NAMALWA (cell line): ENCODE measurements at places on chromosomes 1 and 21.
A peak's percentile ranks its signal among the peaks of the same experiment; 100 is the strongest.

GRCh38 chr1:33170351-33171274 lies 11.2 kb downstream of the TRIM62 start:
- DNase-seq: no peak

GRCh38 chr1:15414445-15414983 lies 4.8 kb downstream of the EFHD2 start:
- no peak for DNase-seq

- DNase-seq: no peak
Observed at GRCh38 chr21:42433946-42434551, 30.3 kb downstream of the UBASH3A start.

- no peak for DNase-seq
Observed at GRCh38 chr1:151124763-151125403, 21.5 kb downstream of the SEMA6C start.

- DNase-seq: no peak
Observed at GRCh38 chr1:76833856-76834255, 33.4 kb upstream of the ST6GALNAC5 start.

DNA sequence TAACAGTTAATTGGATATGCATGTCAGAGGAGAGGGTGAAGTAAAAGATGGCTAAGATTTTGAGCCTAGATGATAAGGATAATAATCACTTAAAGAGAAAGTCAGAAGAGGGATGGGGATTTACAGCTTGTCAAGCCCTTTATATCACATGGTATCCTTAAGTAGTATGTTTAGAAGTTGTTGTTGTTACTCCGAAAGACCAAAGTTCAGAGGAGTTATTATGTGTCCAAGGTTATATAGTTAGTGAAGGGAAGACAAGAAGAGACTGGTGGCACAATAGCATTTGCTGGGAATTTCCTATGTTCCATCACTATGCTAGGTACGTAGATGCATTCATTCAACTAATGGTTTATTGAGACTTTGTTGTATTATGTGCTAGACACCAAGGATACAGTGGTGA lies 30.8 kb upstream of the AGO1 start:
- no peak for DNase-seq

DNA sequence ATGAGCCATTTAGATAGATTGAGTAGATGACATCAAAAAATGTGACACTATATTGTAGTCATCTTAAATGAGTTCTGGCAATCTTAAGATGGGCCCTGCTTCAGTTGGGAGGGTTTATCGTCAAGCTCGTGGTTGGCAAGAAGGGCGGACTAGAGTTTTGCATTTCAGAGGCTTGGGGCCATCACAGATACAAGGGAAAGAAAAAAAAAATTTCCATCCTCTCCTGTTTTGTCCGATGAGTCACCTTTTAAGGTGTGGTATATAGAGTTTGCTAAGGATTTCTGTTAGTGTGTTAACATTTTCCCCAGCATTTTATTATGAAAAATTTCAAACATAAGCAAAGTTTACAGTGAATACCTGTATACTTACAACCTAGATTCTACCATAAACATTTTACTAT lies 31.8 kb upstream of the KCNQ4 start:
- DNase-seq: no peak

- DNase-seq: no peak
Observed at GRCh38 chr1:194279975-194280374, 1093.6 kb upstream of the B3GALT2 start.

GRCh38 chr1:206579747-206580437 lies 32.4 kb downstream of the EIF2D start:
- DNase-seq: peak; percentile 65

GRCh38 chr1:55073187-55073916 lies 34.0 kb downstream of the PCSK9 start:
- DNase-seq: no peak

DNA sequence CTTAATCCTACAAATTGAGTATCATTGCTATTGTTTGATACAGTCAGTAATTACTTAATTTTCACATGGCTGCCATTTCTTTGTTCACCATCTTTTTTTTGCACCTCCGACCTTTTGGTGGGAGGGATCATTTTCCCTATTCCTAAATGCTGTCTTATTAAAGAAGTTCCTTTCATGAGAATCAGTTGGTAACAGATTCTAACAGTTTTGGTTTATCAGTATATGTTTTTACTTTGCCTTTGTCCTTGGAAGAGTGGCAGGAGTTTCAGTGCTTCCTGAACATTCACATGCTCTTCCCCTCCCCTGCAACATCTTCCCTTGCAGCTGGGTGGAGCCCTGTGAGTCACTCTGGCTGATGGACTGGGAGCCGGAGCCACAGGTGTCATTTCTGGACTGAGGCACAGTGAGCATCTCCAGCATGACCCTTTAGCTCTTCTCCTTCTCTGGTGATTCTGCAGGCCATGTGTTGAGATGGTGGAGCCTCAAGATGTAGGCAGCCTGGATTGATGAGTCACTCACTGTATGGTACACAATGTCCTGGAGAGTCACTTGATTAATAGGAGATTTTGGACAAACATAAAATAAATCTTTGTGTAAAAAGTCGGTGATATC lies 217.7 kb downstream of the URB2 start:
- no peak for DNase-seq

GRCh38 chr1:226717256-226717909 lies 21.7 kb downstream of the ITPKB start:
- DNase-seq: no peak

DNA sequence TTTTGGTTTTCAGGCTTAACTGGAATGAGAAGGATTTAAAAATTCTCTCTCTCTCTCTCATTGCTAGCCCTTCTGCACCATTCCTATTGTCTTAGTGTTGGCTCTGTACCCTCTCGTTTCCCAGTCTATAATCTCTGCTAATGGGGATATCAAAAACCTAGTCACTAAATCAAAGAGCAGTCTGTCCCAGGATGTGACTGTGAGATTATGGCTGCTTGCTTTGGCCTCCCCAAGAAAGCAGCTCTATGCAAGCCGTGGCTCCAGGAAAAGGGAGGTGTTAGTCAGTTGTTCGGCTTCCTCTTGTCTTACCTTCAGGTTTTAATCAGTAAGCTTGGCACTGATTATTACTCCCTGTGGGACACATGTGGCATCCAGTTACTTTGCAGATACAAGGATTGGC lies 468.8 kb downstream of the USP25 start:
- no peak for DNase-seq

GRCh38 chr21:44749759-44750674 lies 38.6 kb upstream of the TSPEAR start:
- no peak for DNase-seq

DNA sequence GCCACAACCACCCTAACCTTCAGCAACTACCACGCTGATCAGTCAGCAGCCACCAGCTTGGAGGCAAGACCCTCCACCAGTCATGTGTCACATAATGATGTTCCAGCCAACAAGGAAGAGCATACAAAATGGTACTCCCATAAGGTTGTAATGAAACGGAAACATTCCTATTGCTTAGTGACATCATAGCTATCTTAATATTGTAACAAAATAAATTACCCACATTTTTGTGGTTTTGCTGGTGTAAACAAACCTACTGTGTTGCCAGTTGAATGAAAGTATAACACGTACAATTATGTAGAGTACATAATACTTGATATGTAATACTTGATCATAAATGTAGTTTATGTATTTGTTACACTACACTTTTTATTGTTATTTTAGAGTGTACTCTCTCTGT lies 1363.2 kb upstream of the ADGRL4 start:
- no peak for DNase-seq

DNA sequence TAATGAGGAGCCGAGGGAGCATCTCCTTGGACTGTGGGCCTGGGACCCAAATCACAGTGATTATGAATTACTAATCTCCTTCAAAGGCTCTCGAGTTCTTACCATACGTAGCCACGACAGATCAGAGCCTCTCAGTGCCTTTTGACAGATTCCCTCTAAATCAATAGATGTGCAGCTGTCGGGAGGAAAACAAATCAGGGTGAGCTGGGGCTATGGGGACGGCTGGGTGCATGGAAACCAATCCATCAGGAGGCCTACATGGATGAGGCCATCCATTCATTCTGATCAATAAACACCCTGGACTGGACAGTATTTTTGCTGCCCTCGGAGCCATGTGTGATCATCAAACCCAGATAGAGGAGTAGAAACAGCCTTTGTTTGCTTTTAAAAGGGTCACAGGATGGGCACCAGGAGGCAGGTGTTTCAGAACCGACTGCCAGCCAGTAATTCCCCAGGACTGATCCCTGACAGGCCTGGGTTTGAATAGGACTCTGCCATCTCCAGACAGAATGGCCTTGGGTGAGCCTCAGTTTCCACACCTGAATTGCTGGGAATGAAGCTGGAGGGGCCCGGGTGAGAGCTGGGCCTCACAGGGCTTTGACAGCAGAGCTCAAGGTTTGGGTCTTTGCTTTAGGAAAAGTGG lies 532.8 kb downstream of the MATN1 start:
- no peak for DNase-seq

GRCh38 chr1:7795406-7795805 lies 11.3 kb downstream of the PER3 start:
- DNase-seq: no peak

DNA sequence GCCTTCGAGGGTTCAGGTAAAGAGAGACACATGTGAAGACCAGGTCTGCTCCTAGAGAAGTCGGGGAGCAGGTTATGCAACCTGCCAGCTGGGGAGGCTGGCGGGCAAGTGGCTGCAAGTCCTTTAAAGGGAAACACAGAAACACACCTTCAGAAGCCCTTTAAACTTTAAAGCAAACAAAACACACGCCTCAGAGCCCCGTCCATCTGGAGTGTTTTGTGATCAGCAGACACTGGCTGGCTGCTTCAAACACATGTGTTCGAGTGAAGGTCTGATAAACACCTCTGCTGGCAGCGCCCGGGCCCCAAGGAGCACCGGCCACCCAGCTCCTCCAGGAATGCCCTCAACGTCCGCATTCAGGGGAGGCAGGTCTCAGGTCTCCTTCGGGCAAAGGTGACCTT lies 15.2 kb downstream of the RIPK4 start:
- no peak for DNase-seq

- DNase-seq: no peak
Observed at GRCh38 chr1:60118085-60118484, 44.5 kb upstream of the C1orf87 start.

GRCh38 chr1:208218237-208219097 lies 25.7 kb downstream of the PLXNA2 start:
- DNase-seq: no peak

DNA sequence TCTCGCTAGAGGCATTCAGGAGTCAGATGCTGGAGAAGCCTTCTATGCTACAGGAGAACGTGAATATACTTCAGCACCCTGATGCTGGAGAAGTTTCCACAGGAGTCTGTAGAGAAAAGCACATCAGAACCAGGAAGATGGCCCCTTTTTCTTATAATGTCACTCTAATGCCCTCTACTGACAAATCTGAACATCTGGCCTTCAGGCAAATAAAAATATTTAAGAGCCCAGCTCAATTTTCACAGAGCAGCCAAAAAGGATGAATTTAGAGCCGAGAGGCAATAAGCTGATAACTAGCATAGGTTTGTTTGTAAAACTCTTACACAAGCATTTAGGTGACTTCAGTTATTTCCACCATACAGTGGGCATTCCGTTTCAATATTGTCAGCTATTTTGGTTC lies 3.8 kb upstream of the RRP15 start:
- DNase-seq: peak; percentile 48

DNA sequence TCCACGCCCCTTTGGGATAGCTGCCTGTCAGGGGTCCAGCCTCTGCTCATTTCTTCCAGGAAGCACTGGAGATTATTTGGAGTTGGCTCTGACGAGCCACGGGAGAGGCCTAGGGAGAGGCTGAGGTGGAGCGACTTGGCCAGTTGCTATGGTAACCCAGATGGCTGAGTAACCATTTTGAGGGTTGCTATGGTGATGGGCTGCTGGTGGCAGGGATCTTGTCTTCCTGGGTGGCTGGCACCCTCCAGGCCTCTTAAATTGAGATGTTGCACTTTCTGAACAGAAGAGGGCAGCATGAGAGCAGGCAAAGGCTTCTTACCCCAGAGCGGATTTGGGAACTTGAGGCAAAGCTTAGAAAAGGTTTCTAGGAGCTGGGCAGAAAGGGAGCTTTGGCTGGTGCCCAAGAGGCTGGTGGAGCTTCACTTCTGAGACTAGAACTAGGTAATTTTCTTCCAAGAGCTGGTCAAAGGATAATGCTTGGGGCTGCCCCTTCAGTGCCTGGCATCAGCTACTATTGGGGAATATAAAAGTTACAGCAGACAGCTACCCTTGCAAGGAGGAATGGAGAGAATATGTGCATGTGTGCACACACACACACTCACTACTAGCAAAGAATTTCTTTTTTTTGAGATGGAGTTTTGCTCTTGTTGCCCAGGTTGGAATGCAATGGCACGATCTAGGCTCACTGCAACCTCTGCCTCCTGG lies 72.5 kb downstream of the NDUFS5 start:
- peak; percentile 88 for DNase-seq

GRCh38 chr1:150261367-150261766 lies 3.8 kb downstream of the CA14 start:
- DNase-seq: no peak

DNA sequence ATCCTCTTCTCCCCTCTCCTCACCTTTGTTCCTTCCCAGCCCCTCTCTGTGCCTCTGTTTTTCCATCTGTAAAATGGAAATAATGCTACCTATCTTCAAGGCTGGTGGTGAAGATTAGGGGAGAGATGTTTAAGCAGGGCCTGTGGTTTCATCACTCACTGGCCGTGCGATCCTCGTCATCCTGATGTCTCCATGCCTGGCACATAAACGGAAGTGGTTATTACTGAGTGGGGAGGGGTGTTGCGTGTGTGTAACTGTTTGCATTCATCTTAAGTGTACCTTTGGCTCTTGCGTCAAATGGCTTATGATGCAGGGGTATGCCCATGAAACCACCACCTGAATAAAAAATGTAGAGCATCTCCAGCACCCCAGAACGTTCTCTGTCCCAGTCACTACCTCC lies 17.2 kb upstream of the C1QA start:
- no peak for DNase-seq

- DNase-seq: peak; percentile 99
Observed at GRCh38 chr1:167617153-167618147, 12.6 kb upstream of the RCSD1 start.

DNA sequence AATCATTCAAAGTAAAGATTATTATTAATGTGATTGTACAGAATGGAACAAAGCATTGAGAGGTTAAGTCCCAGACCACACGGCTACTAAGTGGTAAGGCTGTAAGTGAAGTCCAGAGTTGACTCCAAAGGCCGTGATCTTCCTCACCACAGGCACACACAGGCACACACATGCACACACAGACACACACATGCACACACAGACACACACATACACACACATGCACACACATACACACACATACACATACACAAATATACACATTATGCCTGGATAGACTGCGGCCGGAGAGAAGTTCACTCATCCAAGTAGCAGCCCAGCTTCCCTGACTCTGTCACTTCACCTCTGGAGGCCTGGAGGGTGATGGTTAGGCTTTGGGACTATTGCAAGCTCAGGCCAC lies 121.9 kb downstream of the HLX start:
- DNase-seq: no peak

GRCh38 chr21:14753466-14754258 lies 207.5 kb upstream of the SAMSN1 start:
- DNase-seq: no peak

DNA sequence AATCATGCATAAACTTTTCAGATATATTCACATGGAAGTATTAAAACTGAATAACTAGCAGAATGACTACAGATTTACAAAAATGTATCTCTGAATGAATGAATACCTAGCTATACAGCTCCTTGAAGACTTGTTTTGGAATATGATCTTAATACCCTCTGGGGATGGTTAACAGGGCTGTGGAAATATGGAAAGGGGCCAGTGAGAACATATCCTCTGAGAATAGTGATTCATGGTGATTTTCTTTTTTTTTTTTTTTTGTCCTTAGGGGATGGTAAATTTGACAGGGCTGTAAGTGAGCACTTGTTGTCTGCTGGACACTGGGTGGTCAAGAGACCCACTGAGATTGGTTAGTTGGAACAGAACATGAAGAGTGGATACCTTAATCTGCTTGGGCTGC lies 80.7 kb upstream of the HP1BP3 start:
- no peak for DNase-seq
